ENCODE measurements at places on chromosomes 6 and 20.

- no peak for DNase-seq
Measured at GRCh38 chr6:47027315-47027714, 14.8 kb downstream of the ADGRF1 start.

- no peak for DNase-seq
Measured at GRCh38 chr6:129860908-129861665, at the start of gene TMEM244. Gene TMEM244, minus strand, starts transcription at chr6:129861315. Its CDS starts 127 bp downstream, at chr6:129861188.

- DNase-seq = no peak
Measured at GRCh38 chr6:154543628-154544027, 33.1 kb upstream of the CNKSR3 start.

GRCh38 chr6:19759117-19759880, 77.9 kb upstream of the ID4 start:
- DNase-seq = no peak

GRCh38 chr6:32983964-32984621, 15.7 kb downstream of the BRD2 start:
- DNase-seq = no peak

GRCh38 chr6:123785039-123785438, 18.6 kb upstream of the NKAIN2 start:
- DNase-seq = no peak

- DNase-seq = no peak
Measured at GRCh38 chr20:56511926-56512325, 12.6 kb upstream of the FAM209A start.

GRCh38 chr6:137193256-137194070, 20.0 kb upstream of the IL22RA2 start:
- DNase-seq = no peak

- no peak for DNase-seq
Measured at GRCh38 chr6:90483956-90484355, 102.9 kb downstream of the MAP3K7 start.

Measured in stimulated activated CD4-positive, alpha-beta T cell treated with anti-CD3 and anti-CD28 coated beads, Interleukin-4, amount 100 ng/mL, for 48 hours (primary cell).